Skin of body (tissue), 3 donors: ENCODE measurements at places on chromosomes 1 and 21.

DNA sequence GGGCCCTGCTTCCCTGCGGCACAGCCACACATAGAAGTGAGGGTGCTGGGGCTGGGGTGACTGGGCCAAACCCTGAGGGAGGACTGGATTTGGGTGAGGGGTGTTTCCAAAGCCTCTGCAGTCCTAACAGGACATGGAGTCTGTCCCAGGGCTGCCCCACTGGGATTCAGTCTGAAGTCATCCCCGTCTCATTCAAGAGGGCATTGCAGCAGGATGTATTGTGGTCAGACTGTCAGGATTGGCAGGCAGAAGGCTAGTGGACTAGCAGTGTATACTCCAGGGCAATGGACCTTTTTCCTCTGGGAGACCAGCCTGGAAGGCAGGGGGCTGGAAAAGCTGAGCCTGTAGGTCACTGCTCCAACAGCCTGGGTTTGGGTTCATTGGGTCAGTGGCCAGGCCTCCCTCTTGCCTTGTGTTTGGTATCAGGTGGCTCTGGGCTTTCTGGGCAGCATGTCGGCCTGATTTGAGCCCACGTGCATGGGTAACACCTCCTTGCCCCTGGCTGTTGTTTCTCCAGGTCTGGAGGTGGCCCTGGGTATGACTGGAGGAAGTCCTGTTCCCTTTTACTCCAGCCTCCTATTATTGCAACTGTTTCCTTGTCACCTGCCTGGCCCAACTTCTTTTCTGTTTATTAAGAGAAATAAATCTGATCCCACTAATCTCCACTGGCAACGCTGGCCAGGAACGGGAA is 41.0 kb upstream of the SYNC start:
- DNase-seq: no peak

DNA sequence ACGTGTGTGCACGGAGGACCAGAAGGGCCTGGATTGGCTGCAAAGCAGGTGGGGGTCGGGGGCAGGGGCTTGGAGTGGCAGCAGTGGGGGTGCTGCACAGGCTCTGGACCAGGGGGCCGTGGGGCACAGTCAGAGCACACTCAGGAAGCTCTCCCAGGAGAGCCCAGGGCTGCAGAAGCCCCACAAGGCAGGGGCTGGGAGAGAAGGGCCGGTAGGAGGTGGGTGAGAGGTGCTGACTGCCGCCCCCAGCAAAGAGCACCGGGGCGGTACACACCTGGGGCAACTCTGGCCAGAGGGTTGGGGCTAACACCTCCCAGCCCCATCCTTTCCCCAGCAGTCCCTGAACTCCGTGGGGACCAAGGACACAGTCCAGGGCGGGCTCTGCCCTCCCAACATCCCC is 13.9 kb downstream of the CHD5 start:
- DNase-seq: no peak

- no peak for DNase-seq
Observed at GRCh38 chr21:26715878-26716506, 129.2 kb downstream of the ADAMTS1 start.

DNA sequence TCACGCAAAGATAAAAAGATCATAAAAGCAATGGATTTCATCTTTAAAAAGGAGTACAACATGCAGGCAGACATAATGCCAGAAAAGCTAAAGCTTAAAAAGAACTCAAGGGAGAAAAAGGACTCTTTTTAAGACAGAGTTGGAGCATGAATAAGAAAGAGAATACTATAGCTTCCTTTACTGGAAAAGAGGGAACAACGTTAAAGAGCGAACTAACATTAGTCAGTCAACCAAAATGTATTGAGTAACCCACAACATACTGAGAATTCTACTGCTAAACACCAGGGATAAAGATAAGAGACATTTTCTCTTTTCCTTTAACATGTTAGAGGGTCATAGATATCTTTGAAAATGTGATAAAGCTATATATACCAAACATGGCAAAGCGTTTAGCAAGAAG is 182.0 kb downstream of the DUSP10 start:
- no peak for DNase-seq

DNA sequence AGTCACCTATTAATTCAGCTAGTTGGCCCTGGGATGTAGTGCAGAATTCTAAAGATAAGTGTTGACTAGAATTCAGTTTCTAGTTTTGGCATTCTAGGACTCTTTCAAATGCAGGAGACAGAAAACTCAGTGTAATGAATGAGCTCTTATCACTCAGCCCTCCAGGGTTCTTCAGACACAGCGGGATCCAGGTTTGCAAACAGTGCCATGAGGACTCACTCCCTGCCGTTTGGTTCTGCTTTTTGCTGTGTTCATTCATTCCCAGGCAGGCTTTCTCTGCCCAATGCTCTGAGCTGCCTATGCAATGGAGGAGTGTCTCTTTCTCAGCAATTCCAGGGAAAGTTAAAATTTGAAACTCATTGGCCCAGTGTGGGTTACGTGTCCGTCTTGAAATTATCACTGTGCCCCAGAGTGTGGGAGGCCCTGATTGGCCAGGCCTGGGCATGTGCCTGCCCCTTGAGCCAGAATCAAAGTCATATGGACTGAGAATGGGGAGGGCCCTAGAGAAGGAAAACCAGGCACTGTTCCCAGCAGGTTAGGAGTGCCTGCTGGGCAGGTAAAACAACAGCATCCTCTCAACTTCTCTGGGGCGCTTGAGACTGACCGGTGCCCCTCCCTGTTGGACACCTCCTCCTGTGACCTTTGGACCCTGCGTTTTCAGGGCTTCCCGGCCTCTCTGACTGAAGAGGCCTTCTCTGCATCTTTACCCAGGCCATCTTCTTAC is 43.4 kb downstream of the TMEM51 start:
- DNase-seq: no peak

- DNase-seq: no peak
Observed at GRCh38 chr1:160159846-160160245, 8.4 kb downstream of the ATP1A4 start.

- DNase-seq: no peak
Observed at GRCh38 chr1:56148326-56149193, 430.8 kb downstream of the PLPP3 start.

- no peak for DNase-seq
Observed at GRCh38 chr1:230575886-230576500, 66.3 kb upstream of the COG2 start.

DNA sequence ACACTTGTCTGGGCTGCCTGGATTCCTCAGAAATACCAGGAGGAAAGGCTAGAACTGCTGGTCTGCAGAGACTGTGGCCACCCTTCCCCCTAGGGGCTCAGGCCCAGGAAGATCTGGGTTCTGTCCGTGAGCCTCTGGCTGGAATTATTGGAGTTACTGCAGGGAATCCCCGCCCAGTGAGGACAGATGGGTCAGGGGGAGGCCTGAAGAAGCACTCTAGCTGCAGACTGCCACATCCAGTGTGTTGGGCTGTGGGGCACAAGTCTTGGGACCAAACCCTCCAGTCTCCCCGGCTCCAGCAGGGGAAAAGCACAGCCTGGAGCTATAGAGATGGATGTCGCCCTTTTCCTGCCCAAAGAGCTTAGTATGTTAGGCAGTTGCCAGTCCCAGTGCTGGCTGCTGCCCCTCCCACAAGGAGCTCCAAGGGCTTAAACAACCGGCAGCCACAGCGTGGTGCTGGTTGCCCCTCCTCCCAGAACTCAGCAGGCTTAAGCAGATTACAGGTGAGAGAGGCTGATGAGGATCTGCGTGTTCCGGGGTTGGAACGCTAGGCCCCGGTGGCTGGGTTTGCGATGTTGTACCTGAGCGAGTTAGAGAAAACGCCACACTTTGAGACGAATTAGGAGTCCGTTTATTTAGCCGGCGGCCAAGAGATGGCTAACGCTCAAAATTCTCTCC is 255.5 kb upstream of the LRRC7 start:
- no peak for DNase-seq

DNA sequence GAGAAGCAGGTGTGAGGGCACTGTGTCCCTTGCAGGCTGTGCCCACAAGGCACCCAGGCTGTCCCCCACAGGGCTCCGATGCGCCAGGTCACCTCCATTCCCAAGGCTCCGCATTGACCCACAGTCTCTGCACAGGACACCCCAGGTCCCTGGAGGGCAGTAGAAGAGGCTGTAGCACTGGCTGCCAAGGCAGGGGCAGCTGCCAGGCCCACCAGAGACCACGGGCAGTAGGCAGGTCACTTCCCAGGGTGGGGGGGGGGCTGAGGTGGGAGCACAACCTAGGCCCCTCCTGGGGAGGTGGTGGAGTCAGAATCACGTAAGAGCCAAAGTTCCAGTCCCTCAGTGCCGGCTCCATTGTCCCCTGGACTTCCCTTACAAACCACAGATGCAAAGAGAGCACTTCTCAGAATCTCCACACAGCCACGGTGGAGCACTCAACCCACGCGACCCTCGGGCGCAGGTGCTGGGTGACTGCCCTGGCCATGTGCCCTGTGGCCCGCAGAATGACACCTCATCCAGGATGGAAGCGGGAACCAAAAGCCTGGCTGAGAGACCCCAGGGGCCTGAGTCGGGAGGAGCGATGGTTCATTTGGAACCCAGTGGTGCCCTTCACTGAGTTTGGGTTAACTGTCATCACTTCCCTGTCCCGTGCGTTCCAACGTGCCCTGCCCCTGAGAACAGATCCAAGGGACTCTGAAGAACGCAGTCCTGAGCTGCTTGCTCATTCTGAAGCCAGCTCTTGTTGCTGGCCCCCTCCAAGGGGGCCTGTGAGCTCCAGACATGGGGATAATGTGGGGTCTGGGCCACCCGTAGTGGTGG is 69.7 kb upstream of the PDE9A start:
- no peak for DNase-seq

- no peak for DNase-seq
Observed at GRCh38 chr1:104132382-104132973, 382.8 kb downstream of the AMY1C start.

DNA sequence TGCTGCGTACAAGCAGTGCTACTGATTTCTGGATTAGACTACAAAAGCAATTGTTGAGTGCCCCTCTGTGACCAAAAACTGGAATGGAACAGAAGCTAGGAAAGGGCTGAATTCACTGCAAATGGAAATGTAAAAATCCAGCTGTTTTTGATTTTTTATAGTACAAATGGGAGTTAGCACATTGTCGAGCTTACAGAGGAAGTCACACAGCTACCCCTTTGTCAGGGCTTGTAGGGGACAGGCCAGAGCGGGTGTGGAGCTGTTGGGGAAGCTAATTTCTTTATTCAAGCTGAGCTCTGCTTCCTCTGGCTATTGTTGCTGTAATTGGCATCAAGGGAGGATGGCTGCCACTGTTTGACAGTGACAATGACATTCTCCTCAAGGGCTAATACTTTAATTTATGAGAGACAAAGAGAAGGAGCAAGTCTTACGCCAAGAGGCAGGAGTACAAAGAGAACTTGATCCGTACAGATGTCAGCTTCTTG is 96.1 kb downstream of the SLC35F3 start:
- no peak for DNase-seq

DNA sequence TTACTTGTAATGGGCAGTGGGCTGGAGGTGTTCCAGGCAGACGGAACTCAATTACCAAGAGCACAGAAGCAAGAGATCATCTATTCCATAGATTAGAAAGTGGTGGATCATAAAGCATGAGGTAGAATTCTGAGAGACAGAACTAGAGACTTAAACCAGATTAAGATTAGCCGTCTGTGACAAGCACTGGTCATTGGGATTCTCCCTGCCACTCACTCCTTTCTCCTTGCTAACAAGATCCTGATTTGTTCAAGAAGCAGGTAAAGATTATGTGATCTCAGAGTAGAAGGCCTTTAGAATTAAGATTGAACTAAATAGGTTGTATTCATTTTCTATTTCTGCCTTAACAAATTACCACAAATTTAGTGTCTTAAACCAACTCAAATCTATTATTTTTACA is 1.5 kb upstream of the HSPA13 start:
- DNase-seq: no peak

GRCh38 chr1:55071477-55071876 is 32.1 kb downstream of the PCSK9 start:
- DNase-seq: no peak

- DNase-seq: peak; percentile 74
Observed at GRCh38 chr1:214552174-214552608, 789 bp upstream of the PTPN14 start.

GRCh38 chr1:229204921-229205777 is 65.8 kb upstream of the RAB4A start:
- DNase-seq: peak; percentile 90

DNA sequence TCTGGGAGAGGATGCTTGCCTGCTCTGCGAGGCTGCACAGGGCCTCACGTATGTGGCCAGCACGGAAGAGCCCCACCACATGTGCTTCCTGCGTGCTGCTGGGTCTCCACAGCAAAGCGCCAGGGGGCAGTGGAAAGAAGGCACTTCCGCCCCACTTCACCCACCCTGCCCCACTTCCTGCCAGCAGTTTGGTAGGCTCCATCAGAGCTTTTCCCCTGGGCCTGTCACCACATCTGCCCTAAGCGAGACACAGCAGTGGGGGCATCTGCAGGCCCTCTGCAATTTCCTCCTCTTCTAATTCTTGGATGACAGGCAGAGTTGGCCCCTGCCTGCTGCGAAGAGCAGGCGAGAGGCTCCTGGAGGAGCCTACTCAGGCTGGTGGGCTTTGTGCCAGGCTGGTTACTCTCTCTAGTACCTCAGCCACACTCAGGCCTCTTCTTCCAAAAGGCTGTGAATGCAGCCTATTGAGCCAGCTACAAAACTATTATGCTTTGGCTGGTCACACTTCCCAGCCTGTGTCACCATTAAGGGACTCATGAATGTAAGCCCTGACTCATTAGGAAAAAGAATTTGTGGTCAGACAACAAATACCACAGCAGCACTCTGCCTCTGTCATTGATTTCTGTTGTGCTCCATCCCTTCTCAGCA is 25.0 kb downstream of the CD244 start:
- DNase-seq: no peak
